ENCODE measurements at places on chromosomes 1 and 21.
A peak's percentile ranks its signal among the peaks of the same experiment; 100 is the strongest.

DNA sequence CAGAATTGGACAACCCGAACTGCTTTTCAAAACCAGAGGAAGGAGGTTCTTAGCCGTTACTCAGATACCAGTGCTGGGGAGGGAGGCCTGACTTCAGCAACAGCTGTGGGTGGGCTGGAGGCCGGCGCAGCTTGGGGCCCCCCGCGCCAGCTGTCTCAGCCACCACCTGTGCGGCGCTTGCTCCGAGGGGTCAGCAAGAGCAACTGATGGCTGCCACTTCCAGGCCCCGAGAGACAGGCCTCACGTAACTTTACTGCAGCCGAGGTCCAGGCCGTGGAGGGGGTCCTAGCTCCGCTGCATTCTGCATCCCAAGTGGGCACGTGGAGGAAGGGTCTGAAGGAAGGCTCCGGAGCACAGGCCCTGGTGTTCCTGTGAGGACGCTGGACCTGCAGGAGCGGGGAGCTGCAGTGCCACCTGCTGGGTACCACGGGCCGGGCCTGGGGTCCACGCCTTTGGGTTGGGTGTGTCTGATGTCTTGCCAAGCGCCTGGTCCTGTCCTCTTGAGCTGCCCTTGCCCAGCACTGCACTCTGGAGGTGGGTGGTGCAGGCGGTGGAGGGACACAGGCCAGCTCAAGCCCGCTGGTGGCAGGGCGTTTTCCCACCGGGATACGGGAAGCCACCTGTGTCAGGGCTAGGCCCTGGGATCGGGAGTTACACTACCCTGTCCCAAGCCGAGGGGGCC is 9.8 kb downstream of the THAP3 start:
- DNase-seq, result peak; percentile 26

DNA sequence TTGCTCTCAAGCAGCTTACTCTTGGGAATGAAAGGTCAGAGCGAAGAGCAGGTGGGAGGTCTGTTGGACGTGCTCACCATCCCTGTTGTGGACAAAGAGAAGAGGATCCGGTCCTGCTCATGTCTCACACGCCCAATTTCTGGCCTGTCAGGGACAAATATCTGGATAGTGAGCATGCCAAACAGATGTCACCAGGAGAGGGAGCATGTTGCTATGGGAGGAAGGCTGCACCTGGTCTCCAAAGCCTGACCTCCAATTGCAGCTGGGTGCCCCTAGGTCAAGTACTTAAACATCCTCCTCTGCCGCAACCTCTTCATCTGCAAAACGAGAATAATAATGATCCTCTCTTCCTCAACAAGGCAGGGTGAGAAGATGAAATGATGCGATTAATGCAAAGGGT is 53.4 kb downstream of the DMRTA2 start:
- no peak for DNase-seq

GRCh38 chr1:156667610-156667967 is 9.6 kb downstream of the NES start:
- no peak for DNase-seq

DNA sequence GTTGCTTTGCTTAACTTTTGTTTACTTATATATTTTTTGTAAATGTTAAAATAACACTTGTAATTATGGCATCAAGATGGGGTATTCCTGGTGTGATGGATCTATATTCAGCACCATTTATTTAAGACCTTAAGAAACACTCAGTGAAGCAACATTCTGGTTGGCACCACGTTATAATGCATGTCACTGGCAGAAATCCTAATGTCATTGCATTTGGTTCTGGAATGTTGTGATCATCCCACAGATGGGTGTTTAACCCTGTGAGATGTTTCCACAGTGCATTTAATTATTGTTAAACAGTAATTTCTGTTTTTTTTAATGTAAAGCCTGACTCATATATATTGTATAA is 116.5 kb downstream of the NOS1AP start:
- no peak for DNase-seq

- no peak for DNase-seq
Observed at GRCh38 chr1:109396513-109396839, 1.2 kb downstream of the SORT1 start.

DNA sequence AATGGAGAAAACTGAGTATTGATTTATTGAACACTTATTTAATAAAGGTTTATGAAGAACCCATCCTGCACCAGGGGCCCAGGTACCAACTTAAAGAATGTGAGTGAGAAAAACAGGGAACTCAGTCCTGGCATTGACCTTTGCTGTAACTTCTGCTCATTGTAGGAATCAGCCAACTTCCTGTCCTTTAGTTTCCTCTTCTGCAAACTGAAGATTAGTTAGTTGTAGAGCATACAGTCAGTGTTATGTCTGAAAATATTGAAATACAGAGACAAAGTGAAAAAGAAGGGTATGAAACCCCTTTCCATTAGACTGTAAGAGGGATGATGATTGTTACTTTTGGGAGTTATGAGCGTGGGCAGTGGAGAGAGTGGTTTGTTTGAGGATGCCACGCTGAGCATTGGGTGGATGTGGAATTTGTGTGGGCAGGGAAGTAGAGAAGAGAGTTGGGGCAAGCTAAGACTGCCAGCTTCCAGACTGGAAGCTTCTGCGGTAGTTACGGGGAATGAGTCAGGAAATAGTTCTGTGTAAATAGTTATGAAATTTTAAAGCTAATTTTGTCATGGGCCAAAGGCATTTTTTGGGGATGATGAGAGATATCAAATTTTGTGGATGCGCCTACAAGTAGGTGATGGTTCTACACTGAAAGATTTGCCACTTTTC is 89.2 kb downstream of the GPR88 start:
- no peak for DNase-seq

Data from activated naive CD4-positive, alpha-beta T cell (primary cell).